ENCODE measurements at places on chromosomes 2 and 18.

DNA sequence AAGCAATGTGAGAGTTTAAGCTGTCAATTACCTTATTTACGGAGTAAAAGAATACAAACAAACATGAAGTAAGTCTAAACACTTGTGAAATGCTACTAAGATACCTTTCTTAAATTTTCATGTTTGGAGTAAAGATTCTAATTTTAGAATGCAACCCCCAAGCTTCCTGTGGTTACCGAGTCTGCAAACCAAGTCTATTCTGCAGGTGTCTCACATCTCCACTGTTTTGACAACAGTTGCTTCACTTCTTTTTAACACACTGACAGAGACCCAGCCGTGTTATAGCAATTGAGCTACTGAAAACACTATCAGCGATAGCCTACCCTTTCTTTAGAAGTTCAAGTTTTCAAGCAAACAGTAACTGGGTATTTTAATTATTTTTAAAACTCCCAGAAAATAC, 608.3 kb downstream of the ERBB4 start:
- no peak for DNase-seq

GRCh38 chr2:219369447-219369861, 18.3 kb downstream of the DNPEP start:
- no peak for DNase-seq

- no peak for DNase-seq
Observed at GRCh38 chr2:10905006-10905861, 6.5 kb upstream of the KCNF1 start.

GRCh38 chr2:237688081-237688480, 60.7 kb downstream of the LRRFIP1 start:
- DNase-seq: no peak

DNA sequence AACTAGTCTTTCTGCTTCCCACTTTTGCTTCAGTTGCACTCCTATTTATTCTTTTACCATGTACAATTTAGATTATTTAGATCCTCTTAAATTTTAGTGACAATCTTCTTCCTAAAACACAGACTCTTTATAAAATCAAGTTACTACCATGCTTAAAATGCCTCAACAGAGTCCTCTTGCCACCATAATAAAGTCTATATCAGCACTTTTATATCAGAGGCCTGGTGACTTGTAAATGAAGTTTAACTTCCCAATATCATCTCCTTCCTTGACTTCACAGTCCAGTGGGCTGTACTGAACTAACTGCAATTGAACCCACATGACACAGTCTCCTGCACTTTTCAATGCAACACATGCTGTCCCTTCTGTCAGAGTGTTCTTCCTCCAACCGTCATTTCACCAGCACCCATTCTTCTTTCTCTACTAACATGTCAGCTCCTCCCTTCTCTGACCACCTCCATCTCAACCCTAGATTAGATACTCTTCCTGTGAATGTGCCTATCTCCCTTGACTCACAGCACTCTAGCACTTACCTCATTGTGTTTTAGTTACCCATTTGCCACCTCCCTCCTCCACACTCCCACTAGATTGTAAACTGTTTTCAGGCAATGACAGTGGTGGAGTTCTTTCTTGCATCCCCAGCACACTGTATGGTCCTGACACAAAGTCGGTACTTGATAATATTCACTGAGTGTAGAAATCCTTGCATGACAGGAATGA, 414.9 kb downstream of the SATB2 start:
- DNase-seq: no peak

DNA sequence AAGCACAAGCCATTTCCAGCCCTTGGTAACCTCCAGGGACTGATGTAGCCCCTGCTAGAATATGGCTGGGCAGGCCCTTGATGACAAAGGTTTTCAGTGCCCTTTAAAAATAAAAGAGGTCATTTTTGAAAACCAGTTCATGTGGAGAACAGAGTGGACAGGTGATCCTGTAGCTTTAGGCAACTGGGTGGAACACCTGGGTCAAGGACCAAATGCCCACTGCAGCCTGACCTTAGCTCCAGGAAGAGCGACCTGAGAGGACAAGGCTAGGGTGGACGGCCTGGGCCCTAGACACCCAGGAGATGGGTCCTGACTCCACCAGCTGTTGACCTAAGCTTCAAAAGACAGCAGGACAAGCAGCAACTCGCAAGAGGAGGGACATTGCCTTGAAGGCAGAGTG, 116.6 kb downstream of the LIPG start:
- DNase-seq: no peak

- no peak for DNase-seq
Observed at GRCh38 chr18:9738266-9738969, 30.3 kb downstream of the RAB31 start.

GRCh38 chr2:193409951-193410350, 1215.2 kb upstream of the TMEFF2 start:
- no peak for DNase-seq

- peak; percentile 28 for DNase-seq
Observed at GRCh38 chr2:108612514-108613183, 78.4 kb downstream of the LIMS1 start.

DNA sequence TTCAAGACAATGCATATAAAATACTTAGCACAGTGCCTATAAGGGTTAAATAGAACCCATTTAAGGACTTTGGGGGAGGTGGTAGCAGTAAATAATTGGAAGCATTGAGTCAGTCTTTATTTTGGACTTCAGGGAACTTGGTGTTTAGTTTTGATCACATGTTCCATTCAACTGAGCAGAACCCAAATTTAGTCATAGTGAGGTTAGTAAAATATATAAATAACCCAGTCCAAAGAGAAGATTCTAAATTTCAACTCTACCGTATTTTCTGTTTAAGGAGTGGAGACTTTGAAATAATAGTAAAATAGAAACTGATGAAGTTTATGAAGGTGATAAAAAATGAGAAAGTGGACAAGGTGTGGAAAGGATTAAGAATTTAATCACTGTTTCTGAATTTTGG, 19.7 kb downstream of the TWSG1 start:
- DNase-seq: no peak

GRCh38 chr18:8107426-8107825, 501.8 kb upstream of the RAB12 start:
- DNase-seq: no peak

- no peak for DNase-seq
Observed at GRCh38 chr2:238684362-238685326, 163.2 kb upstream of the TWIST2 start.

- no peak for DNase-seq
Observed at GRCh38 chr2:230687498-230687897, 25.1 kb upstream of the CAB39 start.

DNA sequence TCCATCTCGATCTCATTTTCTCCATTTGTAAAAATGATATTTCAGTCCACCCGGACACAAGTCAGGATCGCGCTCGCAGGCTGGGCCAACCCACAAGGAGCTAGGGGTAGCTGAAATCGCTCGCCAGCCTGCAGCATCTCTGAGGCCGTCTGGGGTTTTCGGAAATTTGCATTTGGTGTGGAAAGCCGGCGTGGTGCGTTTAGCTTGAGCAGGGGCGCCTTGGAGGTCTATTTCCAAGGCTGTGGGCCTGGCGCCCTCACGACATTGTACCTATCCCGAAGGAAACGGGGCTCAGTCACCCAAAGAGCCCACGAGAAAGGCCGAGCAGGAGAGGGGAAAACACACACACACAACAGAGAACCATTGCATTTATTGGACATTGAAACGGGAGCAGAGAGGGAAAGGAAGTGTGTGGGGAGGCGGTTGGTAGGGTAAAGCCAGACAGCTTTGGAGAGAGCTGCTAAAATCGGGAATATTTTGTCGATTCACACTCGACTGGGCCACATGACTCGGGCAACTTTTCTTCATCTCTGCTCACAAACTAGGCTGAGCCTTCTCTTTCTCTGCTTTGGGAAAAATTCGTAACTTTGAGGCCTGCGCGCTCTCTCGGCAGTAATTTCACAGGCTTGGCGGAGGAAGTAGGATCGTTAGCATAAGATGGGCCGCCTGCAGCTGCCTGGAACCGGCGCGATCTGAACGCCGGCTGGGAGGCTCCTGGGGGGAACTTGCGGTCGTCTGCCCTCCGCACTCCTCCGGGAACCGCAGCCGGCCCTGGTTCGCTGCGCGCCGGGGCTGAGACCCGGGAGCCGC, 1.1 kb upstream of the HOXD8 start:
- no peak for DNase-seq

DNA sequence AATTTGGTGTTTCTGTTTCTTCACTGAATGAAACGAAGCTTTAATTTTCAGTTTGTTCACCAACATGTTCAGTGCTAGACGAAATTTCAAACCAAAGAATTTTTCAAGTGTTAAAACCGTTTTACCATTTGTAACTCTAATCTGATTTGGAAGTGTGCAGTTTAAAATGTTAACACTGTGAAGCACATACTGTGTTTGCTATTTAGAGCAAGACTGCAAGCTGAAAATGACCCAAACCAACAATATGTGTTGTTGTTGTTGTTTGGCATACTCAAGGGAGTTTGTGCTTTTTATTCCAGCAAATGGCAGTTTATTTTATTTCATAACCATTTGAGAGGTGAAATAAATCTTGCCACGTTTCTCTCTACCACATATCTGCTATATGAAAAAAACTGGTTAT, 128.4 kb upstream of the CDH7 start:
- DNase-seq: no peak

DNA sequence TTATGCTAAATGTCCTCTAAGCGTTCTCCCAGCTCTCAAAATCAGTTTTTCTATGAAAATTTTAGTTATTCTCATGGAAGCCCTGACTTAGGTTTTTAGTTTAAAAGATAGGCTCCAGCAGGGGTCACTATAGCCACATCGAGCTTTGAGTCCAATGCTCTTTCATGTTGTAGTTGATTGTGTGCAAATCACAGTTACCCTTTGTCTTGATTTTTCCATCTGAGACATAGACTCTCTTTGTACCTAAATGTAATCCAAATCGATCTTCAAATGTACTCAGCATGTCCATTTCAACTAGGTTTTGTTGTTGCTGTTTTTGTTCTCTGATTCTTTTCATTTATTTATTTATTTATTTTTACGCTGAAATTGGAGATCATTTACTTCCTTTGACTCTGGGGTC, 26.4 kb upstream of the MSTN start:
- no peak for DNase-seq

GRCh38 chr18:67634631-67635338, 118.3 kb upstream of the DSEL start:
- no peak for DNase-seq

- no peak for DNase-seq
Observed at GRCh38 chr2:10410001-10410822, 37.9 kb downstream of the ODC1 start.

DNA sequence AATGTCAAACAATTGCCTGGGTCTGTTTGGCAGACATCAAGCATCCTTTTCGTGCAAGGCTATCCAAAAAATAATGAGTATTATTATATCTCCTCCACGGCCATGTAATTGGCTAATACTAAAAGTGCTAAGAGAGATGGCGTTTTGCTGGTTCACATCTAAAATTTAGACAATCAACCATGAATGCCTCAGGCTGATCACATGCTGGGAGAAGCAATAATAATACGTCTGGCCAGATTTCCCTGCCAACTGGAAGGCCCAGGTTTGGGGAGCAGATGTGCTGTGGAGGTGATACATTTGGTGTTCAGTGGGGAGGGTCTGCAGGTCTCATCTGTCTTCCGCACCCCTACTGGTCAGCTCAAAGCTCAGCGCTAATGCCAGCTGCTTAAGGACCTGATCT, 60.3 kb upstream of the CREB1 start:
- DNase-seq: no peak

DNA sequence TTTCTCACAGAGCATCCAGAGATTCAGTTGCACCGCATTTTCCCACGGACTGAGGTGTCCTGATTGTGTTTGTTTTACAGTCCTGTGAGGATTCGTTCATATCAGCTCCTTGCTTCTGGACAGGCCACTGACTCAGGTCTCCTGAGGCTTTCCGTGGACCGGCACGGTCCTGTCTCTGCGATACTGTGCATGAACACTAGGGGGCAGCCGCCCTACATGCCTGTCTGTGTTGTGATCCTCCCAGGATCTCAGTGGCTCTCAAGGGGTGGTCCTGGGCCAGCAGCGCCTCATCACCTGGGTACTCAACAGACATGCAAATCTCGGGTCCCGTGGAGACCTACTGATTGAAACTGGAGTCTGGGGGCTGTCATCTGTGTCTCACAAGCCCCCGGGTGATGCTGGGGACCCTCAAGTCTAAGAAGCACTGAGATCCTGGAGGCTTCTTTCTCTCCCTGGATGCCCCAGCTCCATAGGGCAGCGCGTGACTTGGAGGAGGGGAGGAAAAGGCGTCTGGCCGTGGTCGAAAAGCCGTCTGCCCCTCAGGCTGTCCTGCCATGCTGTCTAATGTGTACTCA, 28.9 kb downstream of the IL1R2 start:
- peak; percentile 79 for DNase-seq

DNA sequence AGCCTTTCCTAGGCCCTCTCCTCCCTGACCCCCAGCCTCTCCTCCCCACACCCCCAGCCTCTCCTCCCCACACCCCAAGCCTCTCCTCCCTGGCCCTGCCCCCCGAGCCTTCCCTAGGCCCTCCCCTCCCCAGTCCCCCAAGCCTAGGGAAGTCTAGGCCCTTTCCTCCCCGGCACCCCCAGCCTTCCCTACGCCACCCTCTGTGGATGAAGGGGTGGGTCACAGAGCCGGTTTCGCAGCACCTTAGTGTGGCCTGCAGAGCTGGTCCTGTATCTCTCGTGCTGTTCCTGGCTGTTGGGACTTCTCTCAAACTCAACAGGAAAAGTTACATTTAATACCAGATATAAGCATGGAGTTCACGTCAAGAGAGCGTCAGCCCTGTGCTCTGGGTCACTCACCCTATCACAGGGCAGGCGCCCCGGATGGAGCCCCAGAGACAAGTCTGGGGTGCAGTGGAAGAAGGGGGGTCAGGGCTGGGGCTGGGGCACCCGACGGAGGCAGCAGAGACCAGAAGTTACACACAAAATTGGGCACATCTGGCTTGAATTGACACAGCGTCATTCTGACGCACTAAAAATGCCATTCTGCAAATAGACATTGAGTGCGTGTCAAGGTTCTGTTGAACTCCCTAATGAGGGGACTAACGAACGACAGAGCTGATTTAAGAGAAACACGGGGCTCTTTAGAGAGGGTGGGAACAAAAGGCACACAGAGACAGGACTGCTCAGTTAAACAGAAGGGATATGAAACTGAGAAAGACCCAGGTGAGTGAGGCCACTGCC, 24.0 kb downstream of the KCNIP3 start:
- no peak for DNase-seq

DNA sequence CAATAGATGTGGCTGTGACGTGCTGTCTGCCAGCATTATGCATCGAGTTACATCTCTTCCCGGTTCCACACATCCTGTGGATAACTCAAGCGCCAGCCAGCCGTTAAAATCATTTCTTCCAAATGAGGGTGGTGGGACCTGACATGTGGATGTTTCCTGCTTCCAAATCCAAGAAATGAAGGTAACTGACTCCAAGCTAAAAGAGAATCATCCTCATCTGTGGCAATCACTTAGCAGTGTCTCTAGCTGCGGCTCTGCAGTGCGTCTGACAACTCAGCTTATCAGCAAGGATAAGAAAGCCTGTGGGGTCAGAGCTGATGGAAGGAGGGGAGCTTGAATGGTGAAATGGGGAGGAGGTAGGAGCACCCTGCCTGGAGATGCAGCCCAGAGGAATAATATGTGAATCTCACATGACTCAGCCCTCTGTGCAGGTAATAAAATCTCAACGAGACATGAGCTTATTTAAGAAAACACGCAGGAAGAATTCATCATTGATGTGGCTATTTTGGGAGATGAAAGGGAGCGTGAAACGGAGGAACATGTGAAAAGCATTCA, 382.2 kb upstream of the TRIB2 start:
- no peak for DNase-seq

GRCh38 chr18:57819671-57820460, 16.8 kb upstream of the ATP8B1 start:
- no peak for DNase-seq

GRCh38 chr2:124024561-124025170, 421 bp upstream of the CNTNAP5 start:
- DNase-seq: no peak

Data from stimulated activated CD4-positive, alpha-beta T cell treated with anti-CD3 and anti-CD28 coated beads, Interleukin-15, amount 100 ng/mL, for 1 hour (primary cell).